ENCODE measurements at places on chromosomes 16 and 17. TPM values are rescaled to one million over a fixed set of nuclear protein-coding genes. Genes with fewer than 3 reads are reported as not detected.

GRCh38 chr17:5832886-5833285, 237.3 kb upstream of the WSCD1 start:
- DNase-seq = peak; percentile 87

DNA sequence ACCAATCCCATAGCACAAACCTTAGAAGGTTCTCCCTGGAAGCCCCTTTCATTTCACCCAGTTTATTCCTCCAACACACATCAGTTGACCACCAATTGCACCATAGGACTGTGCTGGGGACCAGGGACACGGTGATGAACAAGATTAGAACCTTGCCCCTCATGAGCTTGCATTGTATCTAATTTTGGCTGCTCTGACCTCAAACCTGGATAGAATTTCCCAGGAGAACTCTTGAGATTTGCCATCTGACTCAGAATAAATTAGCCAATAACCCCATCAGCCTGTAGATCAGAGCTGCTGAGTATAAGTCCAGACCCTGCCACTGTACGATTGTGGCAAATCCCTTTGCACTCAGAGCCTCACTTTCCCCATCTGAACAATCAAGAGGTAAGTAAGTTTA, 52.1 kb downstream of the CDH11 start:
- no peak for DNase-seq

GRCh38 chr17:17467720-17468119, 9.1 kb upstream of the MED9 start:
- DNase-seq = no peak

GRCh38 chr16:80627108-80627507, 86.3 kb downstream of the DYNLRB2 start:
- DNase-seq = no peak

DNA sequence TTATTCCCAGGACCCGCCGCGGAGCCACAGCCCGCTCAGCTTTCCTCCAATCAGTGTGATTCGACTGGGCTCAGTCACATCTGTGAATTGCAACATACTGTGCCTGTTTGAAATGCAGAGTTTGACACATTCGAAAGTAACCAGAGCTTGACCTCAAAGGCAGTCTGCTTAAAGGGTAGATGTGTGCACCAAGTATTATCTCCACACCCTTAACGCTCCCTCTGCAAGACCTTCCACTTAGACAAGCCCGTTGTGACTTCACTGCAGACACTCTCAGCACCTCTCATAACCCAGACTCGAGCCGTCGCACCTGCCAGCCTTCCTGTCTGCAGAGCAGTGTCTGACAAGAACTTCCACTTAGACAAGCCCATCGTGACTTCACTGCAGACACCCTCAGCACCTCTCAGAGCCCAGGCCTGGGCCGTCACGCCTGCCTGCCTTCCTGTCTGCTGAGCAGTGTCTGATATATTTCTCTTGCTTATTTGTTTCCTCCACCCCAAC, 3.7 kb downstream of the KLHDC4 start:
- DNase-seq = no peak

- DNase-seq = no peak
Measured at GRCh38 chr17:55584055-55584685, 72.9 kb upstream of the SMIM36 start.

GRCh38 chr16:68973611-68974120, 130.3 kb downstream of the TANGO6 start:
- no peak for DNase-seq

- DNase-seq = no peak
Measured at GRCh38 chr16:68406458-68407152, 41.7 kb downstream of the SMPD3 start.

GRCh38 chr17:35799942-35800341, 4.5 kb upstream of the MMP28 start:
- no peak for DNase-seq

GRCh38 chr16:55621771-55622170, 34.0 kb upstream of the SLC6A2 start:
- DNase-seq = no peak

- DNase-seq = peak; percentile 18
Measured at GRCh38 chr17:58960068-58960467, 146.6 kb downstream of the TRIM37 start.

DNA sequence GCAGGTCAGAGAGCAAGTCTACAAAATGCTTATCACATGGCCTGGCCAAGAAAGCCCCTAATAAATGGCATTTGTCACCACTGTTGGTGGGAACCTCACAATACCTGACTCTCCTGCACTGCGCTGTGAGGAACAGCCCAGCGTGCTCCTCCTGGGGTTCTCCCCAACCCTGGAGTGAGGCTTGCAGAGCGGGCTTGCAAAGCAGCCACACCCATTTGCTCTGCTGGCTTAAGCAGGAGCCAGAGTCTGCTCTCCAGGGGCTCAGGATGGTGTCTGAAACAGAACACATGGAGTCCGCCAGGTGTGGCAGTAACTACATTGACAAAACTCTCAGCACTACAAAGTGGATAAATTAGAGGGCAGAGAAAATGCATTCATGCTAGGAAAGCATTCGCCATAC, 331.0 kb upstream of the CCL2 start:
- DNase-seq = no peak

DNA sequence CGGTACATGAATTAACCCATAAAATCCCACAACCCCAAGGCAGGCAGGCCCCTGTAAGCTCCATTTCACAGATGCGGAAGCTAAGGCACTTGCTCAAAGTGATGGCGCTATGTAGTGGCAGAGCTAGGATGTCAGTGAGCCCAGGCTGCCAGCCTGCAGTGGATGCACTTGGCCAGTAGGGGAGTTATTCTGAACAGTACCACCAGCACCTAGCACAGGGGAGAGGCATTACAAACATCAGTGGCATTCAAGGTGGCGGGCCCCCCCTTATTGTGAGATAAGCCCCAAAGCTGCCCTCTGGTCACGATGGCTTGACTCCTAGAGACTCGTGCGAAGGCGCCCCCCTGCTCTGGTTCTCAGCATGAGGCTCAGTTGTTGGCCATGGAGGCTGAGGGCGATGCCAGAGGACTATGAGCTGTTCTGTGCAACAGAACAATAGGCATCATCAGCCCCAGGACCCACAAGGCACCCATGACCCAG, 33.8 kb downstream of the GTF3C1 start:
- DNase-seq = no peak

GRCh38 chr17:21282850-21283249, 1.7 kb upstream of the MAP2K3 start:
- DNase-seq = no peak

- no peak for DNase-seq
Measured at GRCh38 chr16:70706948-70707465, 21.2 kb upstream of the MTSS2 start.

DNA sequence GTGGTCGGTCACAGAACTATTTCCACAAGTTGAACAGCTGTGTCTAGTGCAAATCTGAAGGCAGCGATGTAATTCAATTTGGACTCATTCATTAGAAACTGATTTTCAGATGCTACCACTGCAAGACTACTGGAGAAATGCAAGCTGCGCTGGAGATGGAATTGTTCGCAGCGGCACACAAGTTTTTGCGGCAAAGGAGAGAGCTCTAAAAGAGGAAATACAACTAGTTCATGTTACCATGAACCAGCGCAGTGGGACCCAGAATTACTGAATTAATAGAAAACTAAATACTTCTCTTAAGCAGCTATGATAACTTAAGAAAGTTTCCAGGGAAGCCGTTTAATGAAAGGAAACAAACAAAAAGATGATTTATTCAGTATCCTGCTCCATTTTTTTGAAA, 1.9 kb downstream of the CREBBP start:
- no peak for DNase-seq

- DNase-seq = no peak
Measured at GRCh38 chr16:2090777-2091546, 43.2 kb downstream of the TSC2 start.

DNA sequence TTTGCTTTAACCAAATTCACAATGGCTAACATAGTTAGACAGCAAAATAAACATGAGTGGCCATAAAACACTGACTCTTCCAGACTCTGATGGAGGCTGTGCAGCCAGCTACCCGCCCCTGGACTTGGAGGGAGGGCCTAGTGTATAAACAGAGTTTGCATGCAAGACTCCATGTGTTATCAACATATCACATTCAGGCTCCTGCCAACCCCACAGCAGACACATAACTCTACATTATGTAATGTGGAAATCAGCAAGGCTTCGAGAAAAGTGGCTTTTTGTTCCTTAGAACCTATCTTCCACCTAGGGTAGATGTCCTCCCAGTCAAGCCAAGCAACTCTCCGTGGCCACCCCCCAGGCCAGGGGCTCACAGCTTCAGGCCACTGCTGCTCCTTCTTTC, 19.3 kb upstream of the SOX9 start:
- DNase-seq = no peak

- no peak for DNase-seq
Measured at GRCh38 chr17:416293-417206, 63.9 kb upstream of the RPH3AL start.

DNA sequence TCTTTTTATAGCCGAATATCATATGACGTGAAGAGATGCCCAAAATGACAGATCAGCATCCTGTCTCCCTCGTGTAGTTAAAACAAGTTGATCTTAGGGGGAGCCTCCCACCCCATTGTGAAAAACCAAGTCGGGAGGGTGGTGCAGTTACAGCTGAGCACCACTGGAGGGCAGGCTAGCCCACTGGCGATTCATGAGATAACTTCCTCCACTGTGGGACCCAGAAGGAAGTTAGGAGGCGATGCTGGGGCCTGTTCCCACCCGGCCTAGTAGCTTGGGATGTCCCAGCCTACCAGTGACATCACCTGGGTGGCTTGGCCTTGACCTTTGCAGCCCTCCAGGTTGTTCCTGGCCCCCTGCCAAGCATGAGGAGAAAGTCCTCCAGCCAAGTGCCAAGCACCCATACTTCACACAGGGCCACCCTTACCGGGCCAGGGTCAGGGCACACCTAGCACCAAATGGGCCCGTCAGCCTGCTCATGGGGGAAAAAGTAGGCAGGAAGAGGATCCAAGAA, 8.1 kb upstream of the CPNE2 start:
- DNase-seq = peak; percentile 45

GRCh38 chr16:49017501-49017900, 264.1 kb downstream of the CBLN1 start:
- no peak for DNase-seq

- no peak for DNase-seq
Measured at GRCh38 chr17:63407741-63408330, 38.3 kb downstream of the CYB561 start.

DNA sequence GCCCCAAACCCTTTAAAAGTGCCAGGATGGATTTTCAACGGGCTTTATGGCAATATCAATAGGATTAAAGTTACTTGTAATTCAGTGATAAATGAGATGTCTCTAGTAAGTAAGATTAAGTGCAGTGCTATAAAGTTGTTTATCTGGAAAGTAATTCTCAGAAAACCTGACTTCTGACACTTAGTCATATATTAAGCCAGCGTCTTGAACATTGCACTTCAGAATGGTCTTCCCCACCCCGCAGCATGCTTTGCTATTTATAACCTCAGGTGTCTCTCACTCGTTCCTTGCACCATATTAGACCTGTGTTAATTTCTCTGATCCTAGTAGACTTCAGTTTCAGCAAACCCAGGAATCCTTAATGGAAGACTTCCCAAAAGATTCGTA, 2.1 kb upstream of the MAF start:
- DNase-seq = no peak

- no peak for DNase-seq
Measured at GRCh38 chr16:81975637-81976036, 35.6 kb downstream of the SDR42E1 start.

DNA sequence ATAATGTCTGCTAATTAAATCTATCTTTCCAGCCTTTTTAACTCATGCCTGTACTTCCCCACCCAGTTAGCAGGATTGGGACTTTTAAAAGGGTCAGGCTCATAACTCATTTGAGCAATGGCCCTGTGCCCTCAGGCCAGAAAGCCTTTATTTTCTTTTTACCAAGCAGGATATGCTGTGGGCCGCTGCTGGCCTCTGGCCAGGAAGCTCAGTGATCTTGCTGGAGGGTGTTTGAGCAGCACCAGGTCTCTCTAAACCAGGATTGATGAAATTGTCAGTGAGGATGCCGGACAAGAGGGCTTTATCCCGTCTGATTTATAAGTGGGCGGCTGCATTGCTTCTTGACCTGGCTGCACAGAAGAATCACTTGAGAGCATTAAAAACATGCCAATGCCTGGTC, 187.8 kb downstream of the RAB11FIP4 start:
- DNase-seq = no peak

- no peak for DNase-seq
Measured at GRCh38 chr17:16243801-16244567, 27.0 kb downstream of the PIGL start.

GRCh38 chr17:77794846-77795245, 163.7 kb upstream of the TNRC6C start:
- DNase-seq = no peak

DNA sequence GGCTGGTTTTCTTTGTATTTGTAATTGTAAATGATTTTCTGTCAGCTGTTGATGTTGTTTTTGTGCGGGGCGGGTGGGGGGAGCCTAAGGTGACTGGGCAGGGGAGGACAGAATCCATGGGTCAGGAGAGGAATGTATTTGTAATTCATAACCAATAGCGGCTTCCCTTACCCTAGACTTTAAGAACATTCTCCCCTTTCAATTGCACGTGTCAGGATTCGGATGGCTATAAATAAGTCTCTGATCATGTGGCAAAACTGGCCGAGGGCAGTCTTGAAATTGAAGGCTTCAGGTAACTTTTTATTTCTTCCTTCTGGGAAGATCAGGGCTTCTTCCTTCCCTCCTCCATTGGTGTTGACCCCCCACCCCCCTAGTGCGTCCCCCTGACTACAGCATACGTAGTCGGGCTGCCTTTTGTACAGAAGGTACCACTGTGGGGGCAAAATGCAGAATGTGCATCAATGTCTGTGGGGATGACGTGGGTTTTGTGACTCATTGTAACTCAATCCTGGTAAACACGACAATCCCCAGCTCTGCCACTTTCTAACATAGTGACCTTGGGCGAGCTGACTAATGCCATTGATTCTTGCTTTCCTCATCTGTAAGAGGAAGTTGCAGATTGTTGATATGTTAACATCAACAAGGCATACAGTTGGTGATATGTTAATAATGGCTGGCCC, 16.2 kb downstream of the MARCHF10 start:
- peak; percentile 81 for DNase-seq

- no peak for DNase-seq
Measured at GRCh38 chr16:28009586-28010373, 53.7 kb downstream of the GSG1L start.

DNA sequence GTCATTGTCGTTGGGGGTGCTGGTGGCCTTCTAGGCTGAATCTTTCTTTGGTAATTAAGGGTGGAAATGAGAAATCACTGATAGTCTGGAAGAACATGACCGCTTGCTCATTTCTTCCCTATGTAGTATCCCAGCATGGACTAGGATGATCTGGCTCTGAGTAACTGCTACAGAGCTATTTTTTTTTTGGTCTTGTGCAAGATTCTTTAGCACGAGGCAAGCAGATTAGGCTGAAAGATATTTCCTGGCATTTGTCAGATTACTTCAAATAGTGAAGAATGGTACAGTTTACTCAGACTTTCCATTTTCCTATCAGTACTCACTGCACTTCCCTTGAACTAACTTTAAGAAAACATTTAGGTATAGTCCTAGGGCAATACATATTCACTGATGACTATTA, 89.0 kb downstream of the SYCE1L start:
- DNase-seq = no peak

The USP22 gene
- 189 TPM for total RNA-seq

The RCVRN gene
- total RNA-seq = not detected

The DERL2 gene
- 55.9 TPM for total RNA-seq

The HCRT gene
- not detected for total RNA-seq

The MGAT5B gene
- total RNA-seq = 9.1 TPM

The IGFBP4 gene
- total RNA-seq = 577 TPM

The KRT23 gene
- not detected for total RNA-seq

The PLCG2 gene
- 26.4 TPM for total RNA-seq

The DOC2A gene
- 0.06 TPM for total RNA-seq

The MAF gene
- 12.0 TPM for total RNA-seq

The SCGB1C2 gene
- not detected for total RNA-seq

The RAB26 gene
- total RNA-seq = 1.3 TPM

The CCT6B gene
- total RNA-seq = 1.8 TPM
